Activated naive CD4-positive, alpha-beta T cell (primary cell): ENCODE measurements at places on chromosomes 7 and 10.

GRCh38 chr7:121793716-121794115 is 79.2 kb upstream of the PTPRZ1 start:
- DNase-seq: no peak

DNA sequence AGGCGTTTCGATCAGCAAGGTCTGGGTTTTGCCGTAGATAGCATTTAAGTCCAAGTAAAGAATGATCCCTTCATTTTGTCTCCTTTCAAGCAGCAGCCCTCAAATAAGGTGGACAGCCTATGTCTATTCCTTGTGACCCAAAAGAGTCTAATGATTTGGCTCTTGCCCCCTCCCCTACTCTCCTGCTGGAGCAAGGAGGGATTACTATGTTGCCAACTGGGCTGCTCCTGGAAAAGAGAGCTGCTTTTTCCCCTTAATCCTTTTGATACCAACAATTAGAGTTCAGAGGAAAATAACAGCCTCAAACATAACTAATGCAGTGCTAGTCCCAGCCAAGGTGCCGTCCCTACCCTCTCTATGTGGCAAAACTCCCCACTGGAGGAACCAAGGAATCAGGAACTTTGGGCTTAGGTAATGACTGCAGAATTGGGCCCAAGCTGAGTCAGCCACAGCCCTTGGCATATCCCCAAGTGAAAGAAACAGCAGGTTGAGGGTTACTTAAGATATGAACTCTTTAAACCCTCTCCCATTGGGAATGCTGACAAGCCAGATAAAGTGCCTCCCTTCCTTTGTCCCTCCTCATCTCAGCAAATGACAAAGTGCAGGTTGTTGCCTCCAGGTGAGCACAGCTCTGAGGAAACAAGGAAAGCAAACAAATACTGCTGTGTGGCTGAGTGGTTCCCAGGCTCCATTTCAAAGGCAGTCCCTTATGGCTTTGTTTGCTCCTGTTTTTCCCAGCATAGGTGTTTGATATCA is 643.7 kb downstream of the INHBA start:
- DNase-seq: no peak

- no peak for DNase-seq
Measured at GRCh38 chr7:37212051-37212450, 236.6 kb downstream of the ELMO1 start.

DNA sequence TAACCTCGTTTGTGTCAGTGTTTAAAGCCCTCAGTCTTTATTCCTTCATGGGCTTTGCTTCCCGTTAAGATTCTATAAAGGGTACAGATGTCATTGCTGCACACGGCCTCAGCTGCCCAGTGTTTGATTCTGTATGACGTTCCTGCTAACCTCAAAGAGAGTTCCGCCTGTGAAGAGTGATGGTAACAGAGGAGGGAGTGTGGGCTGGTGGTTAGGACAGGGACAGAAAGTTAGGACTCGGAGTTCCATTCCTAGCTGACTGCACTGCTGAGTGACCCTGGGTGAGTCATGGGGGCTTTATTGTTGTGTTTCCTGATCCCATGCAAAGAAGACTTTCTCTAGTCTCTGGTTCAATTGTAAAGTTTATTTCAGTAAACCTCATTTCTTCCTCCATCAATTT is 227.1 kb downstream of the DYNC1I1 start:
- DNase-seq: no peak

DNA sequence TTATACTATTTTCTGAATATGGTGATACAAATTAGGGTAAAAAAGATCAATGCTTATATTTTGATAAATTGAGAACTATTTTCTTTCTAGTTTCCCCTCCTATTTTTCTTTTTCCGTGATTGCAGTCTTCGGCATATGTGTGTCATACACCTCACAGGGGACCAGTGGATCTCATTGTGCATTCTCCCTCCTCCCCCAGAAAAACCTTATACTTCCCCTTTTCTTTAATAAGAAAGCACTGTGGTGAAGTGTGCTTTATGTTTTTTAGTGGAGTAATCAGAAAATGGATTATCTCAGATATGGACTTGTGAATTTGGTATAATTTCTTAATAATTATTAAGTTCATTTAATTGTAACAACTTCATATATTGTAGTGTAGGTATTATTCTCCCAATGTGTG is 72.8 kb downstream of the BICC1 start:
- DNase-seq: no peak

DNA sequence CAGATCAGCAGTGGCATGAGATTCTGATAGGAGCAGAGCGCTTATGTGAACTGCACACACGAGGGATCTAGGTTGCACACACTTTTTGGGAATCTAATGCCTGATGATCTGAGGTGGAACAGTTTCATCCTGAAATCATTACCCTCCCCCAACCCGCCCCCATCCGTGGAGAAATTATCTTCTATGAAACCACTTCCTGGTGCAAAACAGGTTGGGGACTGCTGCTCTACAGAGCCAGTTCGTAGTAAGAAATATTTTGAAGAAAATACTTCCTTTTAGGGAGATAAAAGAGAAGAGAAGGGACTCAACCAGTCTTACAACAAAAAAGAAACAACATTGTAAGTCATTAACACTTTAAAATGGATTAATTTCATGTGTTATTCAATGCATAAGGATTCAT is 1308.2 kb downstream of the GATA3 start:
- DNase-seq: no peak

- no peak for DNase-seq
Measured at GRCh38 chr10:34889004-34889869, 74.1 kb upstream of the PARD3 start.

GRCh38 chr7:132472463-132473120 is 103.7 kb downstream of the PLXNA4 start:
- DNase-seq: no peak

DNA sequence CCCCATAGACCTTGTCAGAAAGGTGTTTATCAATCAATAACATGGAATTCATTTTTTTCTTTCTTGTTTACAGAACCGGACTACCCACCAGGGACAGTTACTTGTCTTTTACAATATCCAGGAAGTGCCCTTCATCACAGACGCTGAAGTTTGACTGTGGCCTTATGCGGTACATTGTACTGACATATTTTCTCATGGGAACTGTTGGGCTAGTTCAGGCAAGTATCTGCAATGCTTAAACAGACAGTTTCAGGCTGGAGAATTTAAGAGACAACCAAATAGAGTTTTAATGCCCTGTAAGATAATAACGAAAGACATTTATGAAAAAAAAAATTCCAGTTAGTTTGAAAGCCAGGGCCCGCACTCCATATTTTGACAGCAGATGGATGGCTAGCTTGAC is 246.4 kb downstream of the GATA3 start:
- DNase-seq: no peak

DNA sequence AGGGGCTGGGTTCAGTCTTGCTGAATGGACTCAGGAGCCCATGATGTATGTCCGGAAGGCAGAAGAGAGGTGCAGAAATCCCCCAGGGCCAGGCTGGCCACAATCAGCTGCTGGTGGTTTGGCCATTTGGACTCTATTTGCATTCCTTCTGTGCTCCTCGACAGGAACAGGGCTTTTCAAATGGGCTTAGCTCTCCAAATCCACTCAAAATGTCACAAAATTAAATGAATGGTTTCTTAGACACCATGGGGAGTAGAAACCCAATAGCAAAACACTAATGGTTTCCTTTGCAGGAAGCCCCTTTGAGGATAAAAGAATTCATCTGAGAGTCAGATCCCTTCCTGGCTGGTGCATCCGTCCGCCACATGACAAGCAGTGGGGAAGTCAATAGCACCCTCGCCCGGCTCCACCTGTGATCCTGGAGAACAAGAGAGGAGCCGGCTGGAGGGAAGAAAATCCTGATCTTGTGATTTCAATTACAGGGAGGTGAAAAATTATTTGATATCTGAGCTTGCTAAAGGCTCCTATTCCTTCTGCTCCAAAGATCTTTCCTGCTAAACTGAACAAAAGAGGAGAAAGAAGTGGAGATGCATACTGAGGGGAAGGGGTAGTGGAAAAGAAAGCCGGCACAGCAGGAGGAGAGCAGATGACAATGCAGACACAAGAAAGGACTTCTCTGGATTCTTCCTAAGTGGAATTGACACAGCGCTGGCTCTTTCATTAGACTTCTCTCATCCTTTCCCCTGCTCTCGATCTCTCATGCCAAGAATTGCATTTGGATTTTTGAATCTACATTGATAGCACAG is 190.7 kb downstream of the C7orf25 start:
- DNase-seq: no peak

- no peak for DNase-seq
Measured at GRCh38 chr10:5547931-5548660, 23.3 kb downstream of the CALML3 start.

DNA sequence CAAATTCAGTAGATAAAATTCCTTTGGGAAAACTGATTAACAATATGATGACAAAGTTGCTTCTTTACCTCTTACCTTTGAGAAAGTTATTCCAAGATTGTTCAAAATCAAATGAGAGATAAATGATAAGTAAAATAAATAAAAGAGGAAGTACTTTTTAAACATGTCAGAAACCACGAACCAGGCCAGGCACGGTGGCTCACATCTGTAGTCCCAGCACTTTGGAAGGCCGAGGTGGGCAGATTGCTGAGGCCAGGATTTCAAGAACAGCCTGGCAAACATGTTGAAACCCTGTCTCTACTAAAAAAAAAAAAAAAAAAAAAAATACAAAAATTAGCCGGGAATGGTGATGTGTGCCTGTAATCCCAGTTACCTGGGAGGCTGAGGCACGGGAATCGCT is 296.6 kb downstream of the HGF start:
- DNase-seq: no peak

DNA sequence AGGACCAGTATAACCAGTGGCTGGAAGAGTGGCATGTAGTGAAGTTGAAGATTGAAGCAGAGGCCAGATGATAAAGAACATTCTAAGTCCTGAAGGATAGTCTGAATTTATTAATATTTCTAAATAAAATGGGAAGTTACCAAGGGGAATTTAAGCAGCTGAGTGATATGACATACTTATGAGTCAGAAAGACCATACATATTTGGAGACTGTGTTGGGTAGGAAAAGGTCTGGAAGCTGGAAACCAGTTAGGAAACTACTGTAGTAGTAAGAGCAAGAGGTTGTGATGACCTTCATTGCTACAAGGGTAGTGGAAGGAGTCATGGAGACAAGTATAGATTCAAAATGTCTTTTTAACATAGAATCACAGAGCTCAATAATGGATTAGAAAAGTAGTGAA is 752.3 kb downstream of the SUGCT start:
- DNase-seq: no peak

GRCh38 chr10:67015225-67015624 is 89.4 kb downstream of the LRRTM3 start:
- DNase-seq: no peak

GRCh38 chr10:68301301-68301700 is 30.6 kb upstream of the HNRNPH3 start:
- DNase-seq: no peak

- DNase-seq: no peak
Measured at GRCh38 chr7:128103498-128104107, 72.4 kb upstream of the LRRC4 start.

DNA sequence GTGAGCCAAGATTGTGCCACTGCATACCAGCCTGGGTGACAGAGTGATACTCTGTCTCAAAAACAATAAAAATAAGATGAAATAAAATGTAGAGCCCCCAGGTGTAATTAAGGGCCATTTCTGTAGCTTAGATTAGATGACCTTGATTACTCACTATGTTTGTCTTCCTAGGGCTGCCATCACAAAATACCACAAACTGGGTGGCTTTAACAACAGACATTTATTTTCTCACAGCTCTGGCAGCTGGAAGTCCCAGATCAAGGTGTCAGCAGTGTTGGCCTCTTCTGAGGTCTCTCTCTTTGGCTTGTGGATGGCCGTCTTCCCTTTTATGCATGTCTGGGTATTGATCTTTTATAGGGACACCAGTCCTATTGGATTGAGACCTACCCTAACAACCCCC is 6.1 kb downstream of the PTER start:
- DNase-seq: no peak

- DNase-seq: no peak
Measured at GRCh38 chr7:113412410-113412809, 294.1 kb upstream of the SMIM30 start.

DNA sequence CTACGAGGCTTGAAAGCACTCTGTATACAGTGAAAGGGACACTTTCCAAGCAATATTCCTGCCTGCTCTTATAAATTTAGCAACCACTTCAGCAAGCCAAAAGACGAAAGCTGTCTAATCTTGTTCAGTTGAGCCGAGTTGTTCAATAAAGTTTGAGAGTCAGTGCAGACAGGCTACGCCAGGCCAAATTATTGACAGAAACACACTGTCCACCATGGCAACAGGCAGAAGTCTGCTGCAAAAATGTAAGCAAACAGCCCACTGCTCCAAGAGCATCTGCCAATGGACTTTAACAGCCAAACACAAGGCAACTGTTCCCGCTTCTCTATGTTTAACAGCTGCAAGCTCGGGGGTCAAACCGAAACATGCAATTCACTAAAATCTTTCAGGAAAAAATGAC is 85.7 kb downstream of the GLI3 start:
- no peak for DNase-seq

- no peak for DNase-seq
Measured at GRCh38 chr10:121290674-121291073, 307.6 kb downstream of the FGFR2 start.

GRCh38 chr7:24722386-24723177 is 34.7 kb downstream of the GSDME start:
- no peak for DNase-seq

- DNase-seq: no peak
Measured at GRCh38 chr10:132064771-132065437, 842 bp upstream of the JAKMIP3 start.

DNA sequence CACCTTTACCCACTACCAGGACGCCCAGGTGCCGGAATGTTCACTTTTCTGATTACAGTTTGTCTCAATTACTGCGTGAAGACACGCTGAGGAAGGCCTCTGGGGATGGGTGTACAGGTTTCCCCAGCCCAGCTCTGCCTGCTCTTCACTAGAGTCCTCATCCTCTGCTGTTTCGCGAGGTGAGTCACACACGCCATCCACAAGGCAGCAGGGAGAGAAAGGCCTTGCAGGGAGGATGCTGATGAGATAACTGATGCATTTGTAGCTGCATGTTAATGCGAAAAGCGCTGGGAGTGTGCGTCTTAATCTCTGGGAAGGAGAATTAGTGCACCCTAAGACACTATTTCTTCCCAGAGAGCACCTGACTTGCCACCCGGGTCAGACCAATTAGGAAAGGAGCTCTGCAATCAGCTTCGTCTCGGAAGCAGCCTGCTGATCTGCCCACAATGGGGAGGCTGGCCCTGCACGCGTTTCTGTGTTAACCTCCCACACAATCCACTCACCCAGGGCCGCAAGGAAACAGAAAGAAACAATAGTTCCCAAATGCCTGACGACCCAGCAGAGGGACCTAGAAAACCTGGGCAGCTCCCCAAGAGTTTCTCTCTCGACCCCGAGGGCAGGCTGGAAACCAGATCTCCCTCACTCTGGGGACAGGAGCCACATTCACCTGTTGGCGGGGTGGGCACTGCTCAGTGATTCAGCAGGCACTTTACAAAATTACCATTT is 578.7 kb downstream of the GLRX3 start:
- no peak for DNase-seq
